Immature natural killer cell (primary cell): ENCODE measurements at places on chromosomes 7 and 10.

- no peak for DNase-seq
These were observed 61.2 kb downstream of the PRKAR2B start for GRCh38 chr7:107105591-107106245.

- no peak for DNase-seq
These were observed 9.3 kb downstream of the CRYGN start for GRCh38 chr7:151430391-151431205.

DNA sequence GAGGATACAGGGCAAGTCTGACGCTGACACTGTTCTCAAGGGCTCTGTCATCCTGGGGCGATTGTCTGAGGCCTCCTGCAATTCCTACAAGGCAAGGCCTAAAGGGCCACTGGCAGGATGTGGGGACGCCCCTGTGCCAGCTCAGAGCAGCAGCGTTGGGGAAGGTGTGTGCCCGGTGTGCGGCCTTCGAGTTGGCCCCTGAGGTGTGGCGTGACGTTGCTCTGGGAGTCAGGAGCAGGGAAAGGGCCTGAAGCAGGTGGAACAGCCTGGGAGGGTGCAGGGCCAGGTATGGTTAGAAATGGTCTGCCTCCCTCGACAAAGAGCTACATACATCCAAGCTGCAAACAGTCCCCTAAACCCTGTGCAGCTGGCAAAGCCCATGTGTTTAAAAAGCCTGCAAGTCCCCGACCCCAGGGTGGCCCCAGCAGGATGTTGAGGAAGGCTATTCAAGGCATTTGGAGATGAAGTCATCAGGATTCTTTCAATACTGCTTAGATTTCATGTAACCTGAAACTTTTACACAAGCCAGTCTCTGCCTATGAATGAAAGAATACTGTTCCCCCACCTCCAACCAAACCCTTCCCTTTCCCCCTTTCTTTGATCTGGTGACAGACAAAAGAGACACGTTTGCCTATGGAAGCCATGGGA, 142.5 kb upstream of the TNS3 start:
- no peak for DNase-seq

DNA sequence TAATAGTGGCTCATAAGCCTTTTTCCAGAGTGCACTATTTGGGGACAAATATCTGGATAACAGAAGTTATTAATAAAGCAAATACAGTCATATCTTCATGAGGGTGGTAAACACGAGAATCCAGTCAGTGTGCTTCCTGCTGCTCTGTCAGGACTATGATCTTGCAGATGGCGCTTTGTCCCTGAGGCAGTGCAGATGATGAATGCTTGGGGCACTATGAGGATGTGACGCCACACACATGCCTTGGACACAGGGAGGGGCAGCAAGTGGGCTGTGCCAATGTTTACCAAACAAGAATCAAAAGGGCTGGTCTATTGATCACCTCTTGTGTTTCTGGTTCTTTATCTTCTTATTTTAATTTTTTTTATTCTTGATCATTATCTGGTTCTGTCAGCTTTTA, 79.8 kb downstream of the GAD2 start:
- DNase-seq, result no peak

GRCh38 chr10:50552771-50553535, 70.8 kb downstream of the SGMS1 start:
- peak; percentile 55 for DNase-seq

GRCh38 chr7:68977385-68978055, 620.8 kb upstream of the AUTS2 start:
- no peak for DNase-seq

DNA sequence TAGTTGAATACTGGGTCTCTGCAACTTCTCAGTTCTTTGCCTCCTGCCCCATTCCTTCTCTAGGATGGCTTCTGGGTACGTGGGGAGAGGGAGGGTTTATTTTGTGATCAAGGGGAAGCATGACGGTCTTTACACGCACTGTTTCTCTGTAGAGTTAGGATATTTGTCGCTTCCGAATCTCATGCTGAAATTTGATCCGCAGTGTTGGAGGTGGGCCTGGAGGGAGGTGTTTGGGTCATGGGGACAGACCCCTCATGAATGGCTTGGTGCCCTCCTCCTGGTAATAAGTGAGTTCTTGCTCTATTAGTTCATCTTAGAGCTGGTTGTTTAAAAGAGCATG, 311.2 kb downstream of the GALNT17 start:
- no peak for DNase-seq

GRCh38 chr7:108248418-108248817, 118.3 kb upstream of the LAMB4 start:
- DNase-seq, result no peak

DNA sequence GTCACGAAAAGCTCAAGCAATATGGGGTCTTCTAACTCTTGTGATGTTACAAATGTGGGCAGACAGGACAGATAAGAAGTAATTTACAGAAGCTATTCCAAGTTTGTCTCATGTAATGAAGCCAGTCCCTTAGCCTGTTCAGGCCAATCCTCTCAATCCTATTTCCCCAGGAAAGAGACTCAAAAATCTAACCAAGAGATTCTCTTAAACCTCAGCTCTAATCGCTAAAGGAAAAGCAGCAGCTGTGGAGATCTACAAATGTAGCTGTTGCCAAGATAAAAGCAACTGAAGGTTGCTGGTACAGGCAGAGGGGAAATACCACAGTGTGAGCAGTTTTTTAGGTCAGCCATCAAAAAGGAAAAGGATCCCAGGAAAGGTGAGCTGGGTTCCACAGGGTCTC, 39.3 kb downstream of the ANK3 start:
- no peak for DNase-seq

- DNase-seq, result no peak
These were observed 558 bp downstream of the TCTN3 start for GRCh38 chr10:95693071-95693667.

DNA sequence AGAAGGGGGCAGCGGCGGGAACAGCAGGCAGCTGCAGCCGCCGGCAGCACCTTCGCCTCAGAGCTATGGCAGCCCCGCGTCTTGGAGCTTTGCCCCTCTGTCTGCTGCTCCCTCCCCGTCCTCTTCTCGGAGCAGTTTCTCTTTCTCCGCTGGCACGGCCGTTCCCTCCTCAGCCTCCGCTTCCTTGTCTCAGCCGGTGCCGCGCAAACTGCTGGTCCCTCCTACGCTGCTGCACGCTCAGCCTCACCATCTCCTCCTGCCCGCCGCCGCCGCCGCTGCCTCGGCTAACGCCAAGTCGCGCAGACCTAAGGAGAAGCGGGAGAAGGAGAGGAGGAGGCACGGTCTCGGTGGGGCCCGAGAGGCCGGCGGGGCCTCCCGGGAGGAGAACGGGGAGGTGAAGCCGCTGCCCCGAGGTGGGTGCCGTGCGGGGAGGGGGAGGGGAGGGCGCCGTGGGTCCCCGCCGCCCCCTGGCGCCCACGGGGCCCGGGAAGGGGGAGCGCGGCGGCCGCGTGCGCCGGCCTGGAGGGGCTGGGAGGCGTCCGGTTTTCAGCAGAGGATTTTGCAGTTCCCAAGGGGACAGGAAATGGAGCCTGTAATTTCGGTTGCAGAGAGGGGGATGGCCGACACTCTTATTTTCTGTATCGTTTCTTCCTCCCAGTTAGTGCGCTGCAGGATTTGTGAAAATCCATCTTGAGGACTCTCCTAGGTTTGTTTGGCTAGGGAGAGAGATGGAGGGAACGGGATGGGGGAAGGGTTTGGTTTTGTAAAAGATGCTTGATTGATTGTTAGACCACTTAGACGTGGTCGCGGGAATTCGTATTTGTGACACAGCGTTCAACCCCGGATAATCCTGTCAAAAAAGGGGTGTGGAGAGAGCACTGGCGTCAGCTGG, 630 bp downstream of the RSBN1L start:
- peak; percentile 18 for DNase-seq

DNA sequence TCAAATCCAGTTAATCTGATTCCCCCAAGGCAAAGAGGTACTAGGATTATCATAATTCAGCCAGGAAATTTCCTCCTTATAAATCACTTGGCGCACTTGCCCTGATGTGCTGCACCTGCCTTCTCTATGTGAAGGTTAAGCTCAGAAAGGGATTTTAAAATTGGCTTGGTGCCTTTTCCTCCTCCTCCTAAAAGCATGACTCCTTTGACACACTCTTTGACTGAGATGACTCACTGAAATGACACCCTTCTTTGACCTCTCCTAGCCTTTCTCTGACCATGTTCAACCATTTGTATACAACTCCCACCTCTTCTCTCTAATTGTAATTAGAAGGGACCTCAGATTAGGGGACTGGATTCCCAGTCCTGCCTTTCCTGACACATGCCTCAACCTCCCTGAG, 46.5 kb downstream of the ABLIM1 start:
- DNase-seq, result no peak

GRCh38 chr10:100823194-100823593, 77.8 kb downstream of the PAX2 start:
- no peak for DNase-seq

DNA sequence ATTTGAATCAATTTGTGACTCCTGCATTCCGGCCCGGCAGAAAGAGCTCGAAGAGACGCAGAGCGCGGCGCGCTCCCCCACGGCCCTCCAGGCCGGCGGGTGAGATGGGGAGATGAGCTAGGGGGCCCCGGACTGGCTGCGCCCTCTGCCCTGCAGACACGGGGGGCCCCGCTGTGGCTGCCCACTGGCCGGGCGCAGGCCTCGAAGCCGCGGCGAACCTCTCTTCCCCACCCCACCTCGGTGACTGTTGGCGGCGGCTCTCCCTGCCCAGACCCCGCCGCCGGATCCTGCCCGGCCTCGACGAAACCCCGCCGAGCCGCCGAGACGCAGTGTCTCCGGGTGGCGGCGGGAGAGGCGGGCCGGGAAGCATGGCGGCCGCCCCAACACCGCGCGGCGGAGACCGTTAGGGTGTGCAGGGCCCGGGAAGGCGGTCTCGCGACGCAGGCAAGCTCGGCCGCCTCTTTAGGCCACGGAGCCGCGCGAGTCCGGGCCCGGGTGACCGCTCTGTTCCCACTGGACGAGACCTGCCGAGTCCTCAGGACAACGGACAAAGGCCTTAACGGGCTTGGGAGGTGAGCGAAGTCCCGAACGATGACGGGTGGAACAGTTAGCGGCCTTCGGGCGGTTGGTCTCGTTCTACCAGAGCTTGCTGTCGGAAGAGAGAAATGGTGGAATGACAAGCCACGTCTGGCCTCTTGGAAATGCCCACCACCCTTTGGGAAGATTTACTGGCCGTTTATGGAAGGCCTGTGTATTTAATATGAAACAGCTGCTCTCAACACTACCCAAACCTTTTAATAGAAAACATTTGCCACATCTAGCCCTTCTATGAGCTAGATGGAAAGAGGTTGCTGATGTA, 24.3 kb downstream of the NUP42 start:
- peak; percentile 13 for DNase-seq

DNA sequence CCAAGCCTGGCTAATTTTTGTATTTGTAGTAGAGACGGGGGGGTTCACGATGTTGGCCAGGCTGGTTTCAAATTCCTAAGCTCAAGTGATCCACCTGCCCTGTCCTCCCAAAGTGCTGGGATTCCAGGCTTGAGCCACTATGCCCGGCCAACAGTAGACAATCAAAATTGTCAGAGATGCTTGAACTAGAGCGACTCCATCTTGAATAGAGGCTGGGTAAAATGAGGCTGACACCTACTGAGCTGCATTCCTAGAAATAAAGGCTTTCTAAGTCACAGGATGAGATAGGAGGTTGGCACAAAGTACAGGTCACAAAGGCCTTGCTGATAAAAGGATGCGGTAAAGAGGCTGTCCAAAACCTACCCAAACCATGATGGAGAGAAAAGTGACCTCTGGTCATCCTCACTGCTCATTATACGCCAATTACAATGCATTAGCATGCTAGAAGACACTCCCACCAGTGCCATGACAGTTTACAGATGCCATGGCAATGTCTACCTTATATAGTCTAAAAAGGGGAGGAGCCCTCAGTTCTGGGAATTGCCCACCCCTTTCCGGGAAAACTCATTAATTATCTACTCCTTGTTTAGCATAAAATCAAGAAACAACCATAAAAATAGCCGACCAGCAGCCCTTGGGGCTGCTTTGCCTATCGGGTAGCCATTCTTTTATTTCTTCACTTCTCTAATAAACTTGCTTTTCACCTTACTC, 134.5 kb downstream of the BAMBI start:
- DNase-seq, result no peak

DNA sequence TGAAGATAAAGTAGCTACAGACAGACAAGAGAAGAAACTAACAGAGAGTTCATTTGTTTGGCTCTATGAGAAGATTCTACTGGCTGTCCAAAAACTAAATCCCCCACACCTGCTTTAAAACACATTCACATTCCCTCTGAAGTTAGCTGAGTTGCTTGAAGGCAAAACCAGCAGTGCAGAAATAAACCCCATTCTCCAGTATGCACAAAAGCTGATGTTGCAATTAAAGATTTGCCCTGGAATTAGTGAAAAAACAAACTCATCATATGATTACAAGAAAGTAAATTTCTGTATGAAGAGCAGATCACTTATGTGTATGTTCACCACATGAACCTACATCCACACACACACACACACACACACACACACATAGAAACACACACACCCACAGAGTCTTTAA, 9.3 kb upstream of the CAV1 start:
- DNase-seq, result no peak

DNA sequence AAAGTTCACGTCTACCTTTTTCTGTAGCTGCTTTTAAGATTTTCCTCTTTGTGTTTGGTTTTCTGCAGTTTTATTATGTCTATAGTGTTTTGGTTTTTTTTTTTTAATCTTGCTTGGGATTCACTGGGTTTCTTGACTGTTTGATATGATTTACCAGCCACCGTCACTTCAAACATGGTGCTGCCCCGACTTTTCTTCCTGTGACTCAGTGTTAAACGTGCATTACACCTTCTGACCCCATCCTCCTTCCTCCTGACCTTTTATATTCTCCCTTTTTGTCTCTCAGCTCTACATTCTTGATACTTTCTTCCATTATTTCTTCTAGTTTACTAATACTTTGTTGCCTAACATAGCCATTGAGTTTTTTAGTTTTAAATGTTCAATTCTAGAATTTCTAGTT, 61.5 kb downstream of the GNA12 start:
- no peak for DNase-seq

- no peak for DNase-seq
These were observed 65.9 kb downstream of the CLIP2 start for GRCh38 chr7:74355091-74355490.

- no peak for DNase-seq
These were observed 131.6 kb downstream of the SKIDA1 start for GRCh38 chr10:21393931-21394330.

DNA sequence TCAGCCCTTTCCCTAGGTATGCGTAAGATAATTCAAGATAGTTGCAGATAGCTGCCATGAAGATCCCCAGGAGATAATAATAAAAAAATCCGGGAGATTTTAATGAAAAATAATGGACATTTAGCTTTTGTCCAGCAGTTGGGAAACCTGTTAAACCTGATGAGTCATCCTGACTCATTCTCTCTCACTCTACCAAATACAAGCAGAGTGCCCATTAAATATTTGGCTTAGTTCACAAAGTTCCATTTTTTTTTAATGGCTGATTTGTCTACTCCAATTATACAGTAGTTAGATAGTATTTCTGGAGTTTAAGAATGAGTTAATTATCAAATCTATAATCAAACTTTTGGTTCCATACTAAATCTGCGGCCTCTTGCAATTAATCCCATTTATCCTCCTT, 2.1 kb upstream of the SHTN1 start:
- DNase-seq, result no peak

- DNase-seq, result no peak
These were observed 106.8 kb downstream of the ANK3 start for GRCh38 chr10:60282771-60283353.
